ENCODE measurements at places on chromosomes 3 and 15. TPM values are rescaled to one million over a fixed set of nuclear protein-coding genes. Genes with fewer than 3 reads are reported as not detected.

Gene BUB1B
- polyA plus RNA-seq: 1.1 TPM

Gene GPR87
- not detected for polyA plus RNA-seq

Gene BTLA
- polyA plus RNA-seq: 0.27 TPM

Gene GOLGA8K
- polyA plus RNA-seq: not detected

Gene LRRC34
- polyA plus RNA-seq: 2.2 TPM

Gene GPR62
- not detected for polyA plus RNA-seq

Gene CALML4
- 183 TPM for polyA plus RNA-seq

Gene AHSG
- polyA plus RNA-seq: 0.04 TPM

Gene ACTC1
- polyA plus RNA-seq: 0.27 TPM

Gene TLR9
- polyA plus RNA-seq: 0.30 TPM

GRCh38 chr15:66294157-66294931 is 976 bp downstream of the DIS3L start:
- H3K27ac ChIP-seq: peak overlapping the region; percentile 95
- DNase-seq: peak; percentile 75

- DNase-seq: no peak
- H3K4me3 ChIP-seq: no peak overlapping the region
- H3K36me3 ChIP-seq: no peaks in the 10 kb centered on the region
- H3K4me1 ChIP-seq: no peaks in the 10 kb centered on the region
Observed at GRCh38 chr3:148924562-148924961, 59.5 kb downstream of the CPA3 start.

GRCh38 chr3:183180110-183180783 is 17.7 kb upstream of the LAMP3 start:
- H3K27ac ChIP-seq: no peak overlapping the region
- H3K4me3 ChIP-seq: no peak overlapping the region
- no peaks in the 10 kb centered on the region for H3K36me3 ChIP-seq
- no peaks in the 10 kb centered on the region for H3K27me3 ChIP-seq
- peaks cover 16% of the 10 kb centered on the region for H3K4me1 ChIP-seq

- H3K36me3 ChIP-seq: peaks cover 47% of the 10 kb centered on the region
- H3K4me1 ChIP-seq: peaks cover 2% of the 10 kb centered on the region
- H3K4me3 ChIP-seq: no peak overlapping the region
Observed at GRCh38 chr3:128320551-128321340, 145.9 kb downstream of the DNAJB8 start.

DNA sequence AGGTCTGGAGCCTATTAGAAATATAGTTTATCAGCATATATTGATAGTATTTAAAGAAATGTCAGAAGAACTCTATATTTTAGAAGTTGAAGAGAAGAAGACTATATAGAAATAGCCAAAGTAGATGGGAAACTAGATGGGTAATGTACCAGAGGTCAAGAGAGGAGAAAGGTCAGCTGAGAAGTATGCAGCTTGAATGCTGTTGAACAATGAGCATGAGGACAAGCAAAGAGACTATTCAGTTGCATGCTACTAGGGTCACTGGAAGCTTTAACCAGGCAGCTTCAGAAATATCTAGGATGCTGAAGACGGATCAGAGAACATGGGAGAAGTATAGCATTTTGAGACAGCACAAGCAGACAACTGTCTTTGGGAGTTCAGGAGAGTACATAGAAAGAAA is 19.6 kb upstream of the TIPARP start:
- H3K4me3 ChIP-seq: no peak overlapping the region
- no peaks in the 10 kb centered on the region for H3K4me1 ChIP-seq
- no peak overlapping the region for H3K27ac ChIP-seq
- no peaks in the 10 kb centered on the region for H3K27me3 ChIP-seq
- no peak for DNase-seq
- H3K36me3 ChIP-seq: no peaks in the 10 kb centered on the region

- no peaks in the 10 kb centered on the region for H3K4me1 ChIP-seq
- DNase-seq: no peak
- no peaks in the 10 kb centered on the region for H3K36me3 ChIP-seq
- no peak overlapping the region for H3K27ac ChIP-seq
- H3K4me3 ChIP-seq: no peak overlapping the region
Observed at GRCh38 chr15:80822676-80823075, 43.5 kb downstream of the CEMIP start.

DNA sequence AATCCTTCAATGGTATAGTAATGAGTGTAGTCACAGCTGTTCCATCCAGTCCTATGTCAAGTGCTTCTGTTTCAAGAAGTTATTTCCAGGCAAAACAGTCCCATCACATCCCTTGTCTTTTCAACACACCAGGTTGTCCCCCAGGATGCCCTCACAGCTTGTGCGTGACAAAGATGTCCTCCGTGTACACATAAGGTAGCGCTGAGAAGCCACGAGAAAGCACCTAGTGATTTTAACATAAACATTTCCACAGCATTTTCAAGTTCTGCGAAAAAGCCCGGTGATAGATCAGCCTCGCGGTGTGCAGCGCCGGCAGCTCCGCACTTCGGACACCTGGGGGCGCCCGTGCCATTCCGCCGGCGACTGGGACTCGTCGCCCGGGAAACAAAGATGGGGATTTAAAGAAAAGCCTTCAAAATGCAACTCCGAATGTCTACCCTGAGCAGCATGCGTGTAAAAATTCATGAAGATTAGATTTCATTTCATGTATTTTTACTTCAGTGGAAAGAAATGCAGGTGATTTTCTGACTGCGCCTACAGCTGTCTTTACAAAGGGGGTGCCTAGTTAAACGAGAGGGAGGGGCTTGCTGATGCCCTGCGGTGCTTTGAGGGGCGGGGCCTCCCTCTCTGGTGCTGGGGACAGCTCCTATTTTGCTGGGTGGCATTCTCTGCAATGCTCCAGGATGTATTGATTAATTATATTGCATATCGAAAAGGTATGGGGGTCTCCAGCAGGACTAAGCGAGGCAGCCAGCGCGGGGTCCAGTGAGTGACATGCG is 49.9 kb downstream of the KY start:
- no peaks in the 10 kb centered on the region for H3K27me3 ChIP-seq
- H3K4me1 ChIP-seq: no peaks in the 10 kb centered on the region
- peak; percentile 68 for DNase-seq
- no peak overlapping the region for H3K27ac ChIP-seq
- no peak overlapping the region for H3K4me3 ChIP-seq

DNA sequence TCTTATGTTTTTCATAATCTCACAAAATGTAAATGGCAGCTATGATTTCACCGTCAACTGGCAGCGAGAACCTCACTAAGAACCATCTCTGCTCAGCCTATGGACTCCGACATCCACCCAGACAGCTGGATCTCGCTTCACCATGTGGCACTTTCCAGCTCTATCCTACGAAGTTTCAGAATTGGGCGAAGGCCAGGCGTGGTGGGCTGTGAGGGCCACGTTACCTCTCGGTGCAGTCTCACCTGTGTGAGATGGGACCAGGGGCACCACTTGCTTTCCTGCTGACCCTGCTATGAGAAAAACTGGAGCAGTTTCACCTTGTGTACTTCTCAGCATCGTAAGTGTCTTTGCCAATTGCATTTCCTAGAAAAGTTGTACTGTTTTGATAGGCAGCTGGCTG is 32.3 kb downstream of the CHDH start:
- no peak for DNase-seq
- H3K4me3 ChIP-seq: no peak overlapping the region
- no peak overlapping the region for H3K27ac ChIP-seq
- peaks cover 3% of the 10 kb centered on the region for H3K36me3 ChIP-seq

- H3K36me3 ChIP-seq: no peaks in the 10 kb centered on the region
- H3K4me1 ChIP-seq: peaks cover 30% of the 10 kb centered on the region
- H3K4me3 ChIP-seq: no peak overlapping the region
- H3K27ac ChIP-seq: no peak overlapping the region
Observed at GRCh38 chr3:14434126-14434497, 31.7 kb downstream of the SLC6A6 start.

DNA sequence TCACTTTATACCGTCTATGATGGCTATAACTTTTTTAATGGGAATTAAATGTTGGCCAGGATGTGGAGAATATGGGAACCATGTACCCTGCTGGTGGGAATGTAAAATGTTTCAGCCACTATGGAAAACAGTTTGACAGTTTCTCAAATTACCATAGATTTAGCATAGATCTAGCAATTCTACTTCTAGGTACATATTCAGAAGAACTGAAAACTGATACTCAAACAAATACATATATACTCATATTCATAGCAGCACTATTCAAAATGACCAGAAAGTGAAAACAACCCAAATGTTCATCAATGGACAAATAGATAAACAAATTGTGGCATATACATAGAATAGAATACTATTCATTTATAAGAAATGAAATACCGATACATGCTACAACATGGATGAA is 539.4 kb downstream of the IGSF11 start:
- H3K36me3 ChIP-seq: no peaks in the 10 kb centered on the region
- DNase-seq: no peak
- H3K4me3 ChIP-seq: no peak overlapping the region
- H3K27me3 ChIP-seq: no peaks in the 10 kb centered on the region
- no peak overlapping the region for H3K27ac ChIP-seq
- H3K4me1 ChIP-seq: no peaks in the 10 kb centered on the region

DNA sequence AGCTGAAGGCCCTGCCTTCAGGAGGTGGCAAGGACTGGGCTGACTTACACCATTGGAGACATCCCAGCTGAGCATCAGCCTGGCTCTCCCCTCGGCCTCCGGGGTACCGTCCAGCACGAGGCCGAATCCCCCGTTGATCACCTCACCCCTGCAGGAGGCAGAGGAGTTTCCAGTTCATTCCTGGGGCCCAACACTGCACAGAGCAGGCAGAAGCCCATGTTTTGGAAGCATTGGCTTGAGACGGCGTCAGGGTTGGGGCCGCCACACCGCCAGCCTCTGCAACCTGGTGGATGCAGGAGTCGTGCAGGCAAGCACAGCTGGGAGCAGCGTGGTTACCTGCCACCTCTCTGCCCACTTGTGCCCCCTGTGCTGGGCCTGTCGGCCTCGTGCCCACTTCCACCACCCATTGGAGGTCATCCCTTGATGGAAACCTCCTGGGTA is 7.7 kb upstream of the ZXDC start:
- no peak for DNase-seq
- H3K4me3 ChIP-seq: no peak overlapping the region
- H3K27me3 ChIP-seq: no peaks in the 10 kb centered on the region
- H3K36me3 ChIP-seq: no peaks in the 10 kb centered on the region
- no peak overlapping the region for H3K27ac ChIP-seq

DNA sequence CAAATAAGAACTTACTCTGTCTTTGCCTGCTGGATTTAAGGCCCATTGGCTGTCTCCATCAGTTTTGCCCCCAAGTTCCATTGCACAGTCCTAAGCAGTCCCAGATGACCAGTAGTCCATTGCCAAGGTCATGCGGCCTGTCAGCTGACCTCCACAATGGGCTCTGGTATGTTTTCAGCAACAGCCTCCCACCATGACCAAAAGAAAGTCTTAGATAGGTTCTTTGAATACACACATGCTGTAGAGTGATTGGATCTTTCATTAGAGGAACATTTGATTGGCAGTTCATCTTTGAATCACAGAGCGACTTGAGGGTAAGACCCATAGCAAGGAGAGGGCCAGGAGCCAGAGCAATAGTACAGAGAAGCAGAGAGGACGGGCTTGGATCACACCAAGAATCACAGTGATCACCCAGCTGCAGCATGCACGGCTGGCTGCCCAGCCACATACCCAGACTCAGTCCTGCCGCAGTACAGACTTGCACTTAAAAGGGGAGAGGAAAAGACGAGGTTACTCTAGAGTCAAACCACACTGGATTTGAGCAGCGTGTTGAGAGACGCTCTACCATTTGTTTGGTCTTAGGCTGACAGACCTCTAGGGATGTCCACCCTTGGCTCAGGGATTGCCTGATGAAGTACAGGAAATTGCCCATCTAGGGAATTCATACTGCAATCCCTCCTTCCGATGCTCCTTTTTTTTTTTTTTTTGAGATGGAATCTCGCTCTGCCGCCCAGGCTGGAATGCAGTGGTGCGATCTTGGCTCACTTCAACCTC is 50.4 kb downstream of the APH1B start:
- no peak overlapping the region for H3K4me3 ChIP-seq
- H3K4me1 ChIP-seq: no peaks in the 10 kb centered on the region
- no peak for DNase-seq
- H3K36me3 ChIP-seq: no peaks in the 10 kb centered on the region

GRCh38 chr15:96344706-96345559 is 14.4 kb downstream of the NR2F2 start:
- DNase-seq: no peak
- peaks cover 2% of the 10 kb centered on the region for H3K27me3 ChIP-seq
- H3K4me1 ChIP-seq: peaks cover 8% of the 10 kb centered on the region
- H3K36me3 ChIP-seq: no peaks in the 10 kb centered on the region
- no peak overlapping the region for H3K4me3 ChIP-seq

- H3K27me3 ChIP-seq: no peaks in the 10 kb centered on the region
- DNase-seq: no peak
- no peak overlapping the region for H3K4me3 ChIP-seq
- no peaks in the 10 kb centered on the region for H3K4me1 ChIP-seq
- no peaks in the 10 kb centered on the region for H3K36me3 ChIP-seq
Observed at GRCh38 chr3:158912188-158912587, 110.3 kb downstream of the MFSD1 start.

GRCh38 chr15:49742381-49742780 is 121.5 kb downstream of the DTWD1 start:
- H3K4me3 ChIP-seq: no peak overlapping the region
- no peak for DNase-seq
- no peaks in the 10 kb centered on the region for H3K36me3 ChIP-seq
- no peak overlapping the region for H3K27ac ChIP-seq
- no peaks in the 10 kb centered on the region for H3K4me1 ChIP-seq
- no peaks in the 10 kb centered on the region for H3K27me3 ChIP-seq

DNA sequence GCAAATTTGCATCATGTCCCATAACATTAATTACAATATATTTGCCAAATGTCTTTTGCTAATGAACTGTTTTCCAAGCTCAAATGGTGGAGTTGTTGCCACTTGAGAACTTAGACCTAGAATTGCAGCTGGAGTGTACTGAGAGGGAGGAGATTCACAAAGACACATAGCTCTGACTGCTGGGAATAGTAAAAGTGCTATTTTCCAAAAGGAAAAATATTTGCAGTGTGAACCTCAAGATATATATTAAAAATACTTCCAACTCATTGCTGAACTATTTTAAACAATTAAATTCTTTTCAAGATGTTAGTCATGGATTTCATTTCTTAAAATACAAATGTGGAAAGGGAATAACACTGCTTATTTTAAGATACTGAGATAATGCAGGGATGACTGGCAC is 666.8 kb upstream of the ARPP21 start:
- no peaks in the 10 kb centered on the region for H3K27me3 ChIP-seq
- no peaks in the 10 kb centered on the region for H3K4me1 ChIP-seq
- H3K27ac ChIP-seq: no peak overlapping the region

DNA sequence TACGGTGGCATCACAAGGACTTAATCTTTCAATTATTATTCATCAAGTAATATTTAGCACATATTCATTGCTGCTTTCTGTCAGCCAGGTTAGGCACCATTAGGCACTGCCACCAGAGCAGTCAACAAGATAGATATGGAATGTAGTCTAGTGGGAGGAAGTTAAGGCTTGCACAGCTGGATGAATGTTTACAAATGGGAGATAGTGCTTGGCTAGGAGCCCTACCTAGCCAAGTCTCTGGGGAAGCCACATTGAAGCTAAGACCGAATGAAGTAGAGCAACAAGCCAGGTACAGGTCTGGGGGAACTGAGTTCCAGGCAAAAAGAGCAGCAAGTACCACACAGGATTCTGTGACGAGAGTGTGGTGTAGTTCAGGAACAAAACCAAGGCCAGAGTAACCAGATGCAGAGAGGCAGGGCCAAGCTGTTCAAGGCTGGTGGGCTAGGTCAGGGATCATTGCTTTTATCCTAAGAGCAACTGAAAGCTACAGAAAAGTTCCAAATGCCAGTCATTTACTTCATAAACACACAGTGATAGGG is 33.4 kb upstream of the SCAANT1 start:
- peaks cover 8% of the 10 kb centered on the region for H3K36me3 ChIP-seq
- H3K4me1 ChIP-seq: no peaks in the 10 kb centered on the region
- H3K4me3 ChIP-seq: no peak overlapping the region
- no peaks in the 10 kb centered on the region for H3K27me3 ChIP-seq
- no peak overlapping the region for H3K27ac ChIP-seq
- no peak for DNase-seq
